AML-193 (cell line): ENCODE measurements at places on chromosomes 1 and 21.
A peak's percentile ranks its signal among the peaks of the same experiment; 100 is the strongest.

- DNase-seq = peak; percentile 85
These were observed 252.4 kb downstream of the TOMM20 start for GRCh38 chr1:234875953-234876855.

DNA sequence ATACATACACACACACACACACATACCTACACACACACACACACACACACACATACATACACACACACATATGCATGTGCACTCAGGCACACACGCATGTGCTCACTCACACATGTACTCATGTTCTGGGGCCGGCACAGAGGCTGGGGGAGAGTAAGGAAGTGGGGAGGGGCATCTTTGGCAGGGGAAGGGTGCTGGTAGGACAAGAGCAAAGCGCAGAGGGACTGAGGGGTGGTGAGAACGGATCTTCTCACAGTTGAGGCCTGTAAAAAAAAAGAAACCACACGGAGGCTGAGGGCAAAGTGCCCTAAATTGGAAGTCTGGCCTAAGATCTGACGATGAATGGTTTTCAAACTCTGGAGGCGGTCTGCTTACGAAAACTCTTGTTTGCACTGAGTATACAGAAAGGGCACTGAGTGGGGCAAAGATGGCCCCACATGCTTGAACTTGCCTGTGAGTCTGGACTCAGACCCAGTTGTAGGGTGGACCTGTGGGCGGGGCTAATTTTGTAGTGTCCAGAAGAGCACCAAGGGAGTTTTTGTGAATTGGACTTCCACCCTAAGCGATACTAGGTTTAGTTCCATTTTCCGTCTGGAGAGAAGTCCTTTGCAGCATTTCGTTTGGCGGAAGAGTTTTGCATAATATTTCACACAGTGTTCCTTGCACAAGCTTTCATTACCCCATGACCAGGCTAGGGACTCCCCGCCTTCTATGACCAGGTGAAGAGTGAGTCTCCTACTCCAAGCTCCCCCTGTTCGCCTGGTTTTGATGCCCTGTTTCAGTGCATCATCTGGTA lies 79.3 kb upstream of the LYST start:
- DNase-seq = peak; percentile 89

DNA sequence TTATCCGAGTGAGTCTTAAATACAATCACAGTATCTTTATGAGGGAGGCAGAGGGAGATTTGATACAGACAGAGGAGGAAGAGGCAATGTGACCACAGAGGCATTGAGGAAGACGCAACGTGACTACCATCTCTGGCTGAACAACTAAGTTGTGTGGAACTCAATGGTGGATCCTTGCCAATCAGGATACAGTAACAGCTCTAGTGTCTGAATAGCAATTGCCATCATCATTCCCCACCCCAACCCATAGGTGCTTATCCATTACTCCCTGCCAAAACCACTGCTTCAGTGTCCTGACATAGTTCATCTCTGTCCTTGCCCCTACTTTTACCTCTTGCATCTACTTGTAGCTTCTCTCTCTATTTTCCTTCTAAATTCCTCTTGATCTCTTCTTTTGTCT lies 20.5 kb upstream of the RHBDL2 start:
- DNase-seq = no peak

DNA sequence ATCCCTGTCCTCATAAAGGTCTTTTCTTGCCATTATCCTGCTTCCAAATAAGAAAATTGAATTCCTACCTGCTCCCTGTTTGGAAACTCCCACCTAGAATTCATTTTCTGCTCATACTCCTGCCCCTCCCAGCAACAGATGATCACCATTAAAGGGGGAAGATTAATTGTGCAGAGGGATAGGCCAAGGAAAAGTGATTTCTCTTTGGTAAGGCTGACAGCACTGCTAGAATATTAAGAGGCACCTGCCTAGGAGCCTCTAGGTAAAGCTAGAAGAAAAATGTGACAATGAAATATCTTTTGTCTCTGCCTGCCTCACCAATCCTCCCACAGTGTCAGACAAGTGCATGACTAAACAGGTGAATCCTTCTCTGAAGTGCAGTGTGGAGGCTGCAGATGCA lies 77.0 kb upstream of the SPATA6 start:
- no peak for DNase-seq

- DNase-seq = no peak
These were observed 35.7 kb downstream of the ARHGEF16 start for GRCh38 chr1:3490046-3490745.

DNA sequence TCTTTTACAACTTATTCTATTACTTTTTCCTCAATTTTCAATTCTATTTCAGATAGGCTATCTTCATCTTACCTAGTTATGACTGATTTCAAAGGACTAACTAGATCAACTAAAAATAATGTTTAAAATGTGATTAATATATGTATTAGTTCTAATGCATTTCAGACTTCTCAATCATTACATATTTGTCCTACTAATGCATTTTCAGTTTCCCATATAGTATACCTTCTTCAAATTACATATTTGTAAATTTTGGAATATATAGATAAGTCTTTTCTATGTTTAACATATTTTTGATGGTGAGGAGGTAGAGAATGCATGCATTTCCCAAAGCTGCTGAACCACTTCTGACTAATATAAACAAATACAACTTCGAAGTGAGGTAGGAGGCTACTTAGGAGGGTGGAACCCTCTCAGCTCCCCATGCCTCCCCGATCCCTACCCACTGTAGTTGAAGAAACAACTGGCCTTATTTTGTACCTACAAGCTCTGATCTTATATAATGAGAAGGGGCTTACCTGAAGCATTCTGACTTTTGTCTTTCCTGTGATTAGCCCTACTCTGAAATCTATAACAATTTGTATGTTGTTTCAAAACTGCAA lies 1.7 kb downstream of the TRMT1L start:
- DNase-seq = no peak

DNA sequence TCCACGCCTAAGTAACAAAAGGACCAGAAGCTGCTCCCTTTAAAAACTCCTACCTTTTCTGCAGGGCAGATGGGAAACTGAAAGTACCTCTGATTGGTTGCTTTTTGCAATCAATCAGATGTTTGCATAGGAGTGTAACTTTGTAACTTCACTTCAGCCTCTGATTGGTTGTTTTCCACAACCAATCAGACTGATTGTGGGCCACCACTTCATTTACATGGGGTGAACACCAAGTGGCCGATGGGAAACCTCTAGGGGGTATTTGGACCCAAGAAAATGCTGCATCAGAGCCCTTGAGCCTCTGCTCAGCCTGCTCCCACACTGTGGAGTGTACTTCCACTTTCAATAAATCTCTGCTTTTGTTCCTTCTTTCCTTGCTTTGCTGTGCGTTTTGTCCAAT lies 32.8 kb upstream of the CD1D start:
- no peak for DNase-seq

- no peak for DNase-seq
These were observed 8.0 kb downstream of the NR5A2 start for GRCh38 chr1:200035397-200035955.

GRCh38 chr1:228073857-228074545 lies 8.5 kb upstream of the ARF1 start:
- no peak for DNase-seq
